ENCODE measurements at places on chromosomes 6 and 20.
A peak's percentile ranks its signal among the peaks of the same experiment; 100 is the strongest.

- DNase-seq = no peak
Measured at GRCh38 chr6:56416247-56416646, 168.9 kb upstream of the COL21A1 start.

- peak; percentile 65 for DNase-seq
Measured at GRCh38 chr6:93644611-93645010, 225.3 kb upstream of the EPHA7 start.

DNA sequence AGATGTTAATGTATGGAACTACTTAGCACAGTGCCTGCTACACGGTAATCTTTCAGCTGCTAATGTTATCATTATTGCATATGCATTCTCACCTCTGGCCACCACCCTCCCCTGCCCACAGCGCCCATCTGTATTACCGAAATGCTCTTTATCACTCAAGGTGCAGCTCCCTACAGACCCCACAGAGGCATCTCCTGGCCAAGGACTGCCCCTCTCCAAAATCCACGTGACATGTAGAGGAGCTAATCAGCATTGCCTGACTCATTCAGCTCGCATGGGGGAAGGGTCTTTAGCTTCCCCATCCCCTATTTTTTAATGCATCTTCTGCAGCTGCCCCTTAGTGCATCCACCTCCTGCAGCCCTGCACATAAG lies 41.8 kb downstream of the SLC22A23 start:
- DNase-seq = no peak

DNA sequence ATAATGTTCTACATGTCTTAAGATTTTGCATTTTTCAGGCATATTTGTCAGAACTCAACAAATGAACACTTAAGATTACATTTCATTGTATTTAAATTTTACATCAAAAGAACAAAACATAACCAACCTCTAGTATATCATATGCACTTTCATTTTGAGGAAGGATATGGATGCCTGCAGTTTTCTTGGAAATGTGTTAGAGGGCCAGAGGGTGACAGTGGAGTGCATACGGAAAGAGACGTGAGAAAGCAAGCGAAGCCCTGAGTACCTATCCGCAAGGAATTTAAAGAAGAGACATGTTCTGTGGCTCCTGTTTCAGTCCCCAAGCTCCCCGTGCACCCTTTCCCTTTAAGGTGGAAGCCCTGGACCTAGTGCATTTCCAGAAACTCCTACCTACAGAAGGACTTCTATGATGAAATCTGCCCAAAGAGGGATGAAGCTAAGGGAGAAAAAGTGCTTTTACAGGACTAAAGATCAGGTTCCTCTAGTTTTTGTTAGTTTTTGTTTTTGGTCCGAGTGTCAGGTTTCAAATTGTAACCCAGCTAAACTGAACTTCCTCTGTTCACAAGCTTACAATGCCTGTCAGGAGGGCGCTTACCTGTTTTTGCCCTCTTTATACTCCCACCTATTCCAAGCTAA lies 38.8 kb downstream of the EZR start:
- DNase-seq = no peak

DNA sequence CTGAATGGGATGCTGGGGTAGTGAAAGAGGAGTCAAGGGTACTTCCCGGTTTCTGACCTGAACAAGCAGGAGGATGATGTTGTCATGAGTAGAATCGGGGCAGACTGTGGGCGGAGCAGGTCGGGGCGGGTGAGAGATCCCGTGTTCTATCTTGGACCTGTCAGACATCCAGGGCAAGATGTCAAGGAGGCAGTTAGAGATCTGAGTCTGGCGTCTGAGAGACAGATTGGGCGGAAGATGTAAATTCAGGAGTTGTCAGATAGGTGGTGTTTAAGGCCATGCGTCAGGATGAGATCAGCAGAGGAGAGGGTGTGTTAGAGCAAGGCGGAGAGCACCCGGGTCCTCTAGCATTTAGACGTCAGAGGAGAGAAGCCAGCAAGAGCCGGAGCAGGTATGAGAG lies 115.5 kb downstream of the DLGAP4 start:
- DNase-seq = no peak

DNA sequence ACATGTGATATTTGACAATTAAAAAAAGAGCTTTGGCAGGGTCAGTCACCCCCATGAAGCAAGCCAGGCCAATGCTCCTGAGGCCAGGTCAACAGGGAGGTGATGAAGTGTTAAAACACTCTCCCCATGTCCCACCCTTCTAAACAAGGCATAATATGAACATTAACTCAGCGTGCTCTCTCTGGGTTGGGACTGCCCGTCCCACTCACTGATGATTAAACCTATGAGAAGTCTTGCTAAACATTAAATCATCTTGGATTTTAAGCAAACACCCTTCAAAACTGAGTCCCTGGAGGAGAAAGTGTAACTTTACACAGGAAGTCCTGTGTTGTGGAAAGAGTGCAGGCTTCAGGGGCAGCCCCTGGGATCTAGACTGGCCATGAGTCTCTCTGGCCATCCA lies 558.5 kb downstream of the CD83 start:
- DNase-seq = no peak

DNA sequence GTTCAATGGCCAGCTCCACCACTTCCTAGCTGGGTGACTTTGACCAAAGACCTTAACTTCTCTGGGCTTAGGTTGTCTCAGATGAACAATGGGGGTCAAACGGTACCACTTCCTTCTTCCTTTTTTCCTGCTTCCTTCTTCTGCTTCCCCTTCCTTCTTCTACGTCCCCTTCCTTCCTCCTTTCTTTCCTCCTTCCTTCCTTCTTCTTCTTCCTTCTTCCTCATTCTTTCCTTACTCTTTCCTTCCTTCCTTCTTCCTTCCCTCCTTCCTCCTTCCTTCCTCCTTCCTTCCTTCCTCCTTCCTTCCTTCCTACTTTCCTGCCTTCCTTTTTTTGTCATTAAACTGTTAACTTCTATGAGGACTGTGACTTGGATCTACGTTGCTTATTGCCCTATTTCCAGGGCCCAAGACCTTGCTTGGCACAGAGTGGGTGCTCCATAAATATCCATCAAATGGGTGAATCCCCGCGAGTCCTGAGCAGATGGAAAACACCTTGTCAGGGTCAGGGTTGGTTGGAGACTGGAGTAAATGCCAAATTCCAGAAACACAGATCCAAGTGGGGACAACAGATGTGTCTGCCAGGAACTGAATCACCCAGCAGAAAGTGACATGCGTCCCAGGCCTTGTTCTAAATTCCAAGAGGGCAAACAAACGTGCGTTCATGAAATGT lies 243.3 kb downstream of the PREX1 start:
- no peak for DNase-seq

- no peak for DNase-seq
Measured at GRCh38 chr6:163123098-163123497, 291.4 kb upstream of the QKI start.

GRCh38 chr6:10740061-10740460 lies 7.5 kb upstream of the TMEM14B start:
- no peak for DNase-seq

DNA sequence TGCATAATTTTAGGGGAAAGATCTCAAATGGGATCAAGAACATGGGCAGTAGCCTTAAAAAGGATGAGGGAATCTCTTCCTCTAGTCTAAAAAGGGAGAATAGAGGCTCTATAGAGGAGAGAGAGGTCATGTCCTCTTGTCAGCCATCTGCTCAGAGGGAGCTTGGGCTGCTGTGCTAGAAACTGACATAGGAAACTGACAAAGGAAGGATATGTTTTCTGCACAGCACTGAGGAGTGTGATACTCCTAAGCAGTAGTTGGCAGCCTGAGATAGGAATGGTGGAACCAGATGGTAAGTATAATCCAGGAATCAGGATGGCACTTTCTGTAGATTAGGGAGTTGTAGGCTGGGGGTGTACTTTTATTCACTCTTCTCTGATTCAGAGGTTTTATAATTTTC lies 59.2 kb downstream of the PTPRA start:
- no peak for DNase-seq

DNA sequence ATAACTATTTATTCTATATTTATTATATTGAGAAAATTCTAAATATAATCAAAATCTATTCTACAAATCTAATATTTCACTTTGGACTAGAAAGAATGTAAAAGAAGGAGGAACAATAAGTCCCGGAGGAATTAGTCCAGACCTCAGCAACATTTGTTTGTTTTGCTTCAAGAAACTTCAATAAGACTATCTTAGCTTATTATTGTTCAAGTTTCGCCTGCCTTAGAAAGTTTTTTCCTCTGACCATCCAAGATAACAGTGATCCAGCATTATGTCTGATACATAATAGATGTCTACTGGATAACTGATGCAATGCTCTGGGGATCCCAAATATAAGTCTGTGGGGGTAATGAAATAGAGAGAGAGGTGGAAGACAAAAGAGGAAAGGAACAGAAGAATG lies 28.7 kb upstream of the NT5E start:
- DNase-seq = no peak

- no peak for DNase-seq
Measured at GRCh38 chr6:47651505-47651944, 46.9 kb upstream of the ADGRF4 start.

GRCh38 chr6:109221543-109222195 lies 126.4 kb downstream of the CEP57L1 start:
- no peak for DNase-seq

DNA sequence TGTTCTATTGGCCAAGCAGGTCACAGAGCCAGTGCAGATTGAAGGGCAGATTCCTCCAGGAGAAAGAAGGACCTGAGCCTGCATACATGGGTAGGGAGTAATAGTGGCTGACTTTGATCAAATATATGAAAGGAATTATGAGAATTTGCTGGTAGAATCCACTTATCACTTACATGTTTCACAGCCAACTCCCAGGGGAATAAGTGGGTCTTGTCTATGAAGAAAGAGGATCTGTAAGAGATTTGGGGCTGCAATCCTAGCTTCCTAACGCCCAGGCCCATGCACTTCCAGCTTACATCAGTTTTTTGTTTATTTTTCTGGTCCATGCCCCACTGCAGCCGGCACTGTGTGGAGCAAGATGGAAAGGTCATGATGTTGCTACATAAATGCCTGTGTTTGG lies 107.9 kb upstream of the SYNDIG1 start:
- DNase-seq = no peak

DNA sequence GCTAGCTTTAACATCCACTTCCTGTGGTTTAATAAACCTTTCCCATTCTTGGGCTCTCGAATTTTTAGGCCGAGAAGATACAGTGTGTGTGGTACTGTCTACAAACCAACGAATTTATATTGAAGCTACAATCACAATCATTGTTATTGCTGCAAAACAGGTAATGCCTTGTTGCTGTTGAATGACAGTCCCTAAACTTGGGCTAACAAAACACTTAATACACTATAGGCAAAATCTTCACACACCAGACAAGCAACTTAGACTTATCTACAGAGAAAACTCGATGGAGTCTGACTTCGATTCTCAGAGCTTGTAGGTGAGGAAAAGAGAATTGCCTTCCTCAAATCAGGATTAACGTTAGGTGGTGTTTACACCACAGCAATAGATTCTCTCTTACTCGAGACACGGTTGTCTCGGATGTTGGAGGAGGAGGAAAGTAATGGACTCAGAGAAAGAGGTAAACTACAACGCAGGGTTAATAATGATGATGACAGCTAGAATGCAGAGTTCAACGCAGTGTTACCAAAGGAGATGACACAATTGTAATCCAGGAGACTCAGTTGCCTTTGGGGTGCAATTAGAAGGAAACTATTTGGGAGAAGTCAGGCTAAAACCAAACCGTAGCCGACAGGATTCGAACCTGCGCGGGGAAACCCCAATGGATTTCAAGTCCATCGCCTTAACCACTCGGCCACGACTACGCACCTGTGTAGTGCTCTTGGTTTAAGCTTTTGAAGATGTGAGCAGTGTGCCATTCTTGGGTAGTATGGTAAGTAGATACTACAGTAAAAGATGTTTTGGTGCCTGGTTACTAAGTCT lies 32.5 kb upstream of the ZNF184 start:
- peak; percentile 67 for DNase-seq

GRCh38 chr6:165873976-165874375 lies 210.9 kb upstream of the PDE10A start:
- DNase-seq = no peak

GRCh38 chr6:75230484-75231325 lies 12.9 kb downstream of the COX7A2 start:
- peak; percentile 10 for DNase-seq

GRCh38 chr6:111711984-111712752 lies 106.5 kb upstream of the TRAF3IP2 start:
- DNase-seq = no peak

DNA sequence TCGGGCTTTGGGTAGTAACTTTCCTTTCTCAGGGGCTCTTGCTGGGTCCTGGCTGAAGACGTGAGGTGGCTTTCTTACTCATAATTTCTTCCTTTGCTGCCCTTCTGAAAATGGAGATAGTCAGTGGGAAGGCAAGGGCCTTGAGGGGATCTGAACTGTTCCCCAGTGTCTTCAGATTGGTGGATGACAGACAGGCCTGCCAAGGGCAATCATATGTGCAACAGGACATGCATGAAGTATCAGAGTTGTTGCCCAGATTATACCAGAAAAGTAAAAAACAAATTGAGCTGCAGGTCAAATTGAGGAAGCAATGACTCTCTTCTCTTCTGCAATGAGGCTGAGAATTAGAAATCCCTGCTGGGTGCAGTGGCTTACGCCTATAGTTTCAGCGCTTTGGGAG lies 71.6 kb upstream of the PAX1 start:
- no peak for DNase-seq

- no peak for DNase-seq
Measured at GRCh38 chr20:4469910-4470309, 251.8 kb upstream of the PRND start.

DNA sequence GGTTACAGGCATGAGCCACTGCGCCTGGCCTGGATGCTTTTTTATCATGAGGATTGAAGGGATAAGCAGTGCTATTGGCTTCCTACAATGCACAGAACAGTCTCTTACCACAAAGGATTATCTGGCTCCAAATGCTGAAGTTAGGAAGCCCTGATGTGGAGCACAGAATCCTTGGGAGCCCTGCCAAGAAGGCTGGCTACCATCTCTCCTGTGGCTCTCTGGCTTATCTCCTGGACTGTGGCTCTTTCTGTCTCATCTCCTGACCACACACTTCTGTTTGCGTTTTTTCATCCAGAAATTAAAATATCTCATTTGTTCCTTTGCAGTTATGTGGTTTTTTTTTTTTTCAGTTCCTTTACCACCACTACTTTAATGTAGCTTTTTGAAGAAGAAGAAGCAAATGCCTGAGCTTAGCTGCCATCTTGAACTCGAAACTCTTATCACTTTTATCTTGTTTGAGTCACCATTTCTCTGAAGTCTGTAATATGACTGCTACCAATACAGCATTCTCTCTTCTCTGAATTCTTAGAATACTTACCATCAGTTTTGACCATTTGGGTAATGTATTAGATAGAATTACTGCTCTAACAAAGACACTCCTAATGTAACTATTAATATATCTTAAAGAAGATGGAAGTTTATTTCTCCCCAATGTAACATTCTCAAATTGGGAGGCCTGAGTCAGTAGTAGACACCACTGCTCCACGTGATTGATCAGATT lies 1044.7 kb downstream of the KIF16B start:
- no peak for DNase-seq

- no peak for DNase-seq
Measured at GRCh38 chr6:87341899-87342298, 2.7 kb upstream of the C6orf163 start.

DNA sequence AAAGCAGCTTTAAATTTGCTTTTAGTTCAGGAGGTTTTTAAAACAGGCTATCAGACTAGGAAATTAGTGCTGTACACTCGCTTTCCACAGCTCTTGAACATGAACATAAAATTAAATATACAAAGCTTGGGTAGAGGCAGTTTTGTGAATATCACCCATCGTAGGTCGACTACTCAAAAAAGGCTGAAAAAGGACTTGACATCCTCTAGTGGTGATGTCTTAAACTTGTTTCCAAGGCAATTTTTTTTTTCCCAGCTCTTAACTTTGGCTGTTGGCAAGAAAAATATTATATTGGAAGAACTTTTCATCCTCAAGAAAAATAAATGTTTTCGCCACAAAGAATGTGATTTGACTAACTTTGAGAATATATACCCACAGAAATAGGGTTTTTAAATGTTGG lies 2.9 kb downstream of the MAP7 start:
- peak; percentile 55 for DNase-seq

GRCh38 chr20:43899274-43900120 lies 15.2 kb upstream of the TOX2 start:
- no peak for DNase-seq
